ENCODE measurements at places on chromosomes 6 and 20.

GRCh38 chr20:52983726-52984450, 11.7 kb downstream of the TSHZ2 start:
- DNase-seq: no peak

DNA sequence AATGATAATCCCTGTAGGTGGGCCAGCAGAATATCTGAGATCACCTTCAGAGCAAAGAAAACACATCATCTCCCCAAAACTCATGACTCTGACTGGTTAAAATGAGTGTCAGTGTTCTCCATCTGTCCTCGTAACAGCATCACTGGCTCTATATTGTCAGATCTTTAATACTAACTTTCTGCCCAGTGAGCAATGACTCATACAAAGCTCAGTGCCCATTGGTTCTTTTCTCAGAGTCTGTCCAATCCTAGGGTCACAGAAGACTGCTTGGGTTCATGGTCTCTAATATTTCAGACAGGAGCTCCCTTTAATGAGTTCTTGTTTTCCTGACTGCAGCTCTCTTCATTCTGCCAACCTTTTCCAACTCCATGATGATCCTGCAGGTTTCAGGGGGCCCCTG, 36.4 kb downstream of the HLA-DPB1 start:
- peak; percentile 5 for DNase-seq

DNA sequence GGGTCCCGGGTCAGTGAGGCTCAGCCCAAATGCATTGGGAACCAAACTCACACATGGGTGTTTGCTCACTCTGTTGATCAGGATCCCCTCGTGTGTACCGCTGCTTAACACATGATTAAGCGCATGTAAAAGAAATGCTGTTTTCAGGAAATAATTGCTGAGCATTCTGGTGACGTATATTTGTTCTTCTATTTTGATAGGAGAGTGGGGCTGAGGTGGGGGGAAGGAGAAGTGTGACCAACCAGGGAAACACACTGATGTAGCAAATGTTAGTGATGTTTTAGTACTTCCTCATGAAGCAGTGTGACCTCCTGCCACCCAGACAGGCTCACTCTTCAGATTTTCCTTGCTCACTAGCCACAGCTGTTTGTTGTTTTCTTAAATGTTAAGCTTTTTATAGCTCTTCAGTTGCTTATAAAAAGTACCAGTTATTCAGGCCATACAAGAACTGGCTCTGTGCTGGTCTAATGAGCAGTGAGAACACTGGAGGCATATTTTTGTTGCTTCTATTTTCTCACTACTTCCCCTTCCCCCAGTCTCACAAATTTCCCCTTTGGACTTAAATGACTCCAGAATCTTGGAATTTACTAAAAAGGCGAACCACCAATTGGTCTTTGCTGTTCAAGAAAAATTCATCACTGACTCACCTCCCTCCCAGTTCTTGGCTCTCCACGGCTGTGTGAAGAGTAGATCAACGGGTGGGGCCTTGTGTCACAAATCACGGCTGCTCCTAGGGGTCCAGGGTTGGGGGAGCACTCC, 79.2 kb upstream of the BACH2 start:
- DNase-seq: peak; percentile 77

DNA sequence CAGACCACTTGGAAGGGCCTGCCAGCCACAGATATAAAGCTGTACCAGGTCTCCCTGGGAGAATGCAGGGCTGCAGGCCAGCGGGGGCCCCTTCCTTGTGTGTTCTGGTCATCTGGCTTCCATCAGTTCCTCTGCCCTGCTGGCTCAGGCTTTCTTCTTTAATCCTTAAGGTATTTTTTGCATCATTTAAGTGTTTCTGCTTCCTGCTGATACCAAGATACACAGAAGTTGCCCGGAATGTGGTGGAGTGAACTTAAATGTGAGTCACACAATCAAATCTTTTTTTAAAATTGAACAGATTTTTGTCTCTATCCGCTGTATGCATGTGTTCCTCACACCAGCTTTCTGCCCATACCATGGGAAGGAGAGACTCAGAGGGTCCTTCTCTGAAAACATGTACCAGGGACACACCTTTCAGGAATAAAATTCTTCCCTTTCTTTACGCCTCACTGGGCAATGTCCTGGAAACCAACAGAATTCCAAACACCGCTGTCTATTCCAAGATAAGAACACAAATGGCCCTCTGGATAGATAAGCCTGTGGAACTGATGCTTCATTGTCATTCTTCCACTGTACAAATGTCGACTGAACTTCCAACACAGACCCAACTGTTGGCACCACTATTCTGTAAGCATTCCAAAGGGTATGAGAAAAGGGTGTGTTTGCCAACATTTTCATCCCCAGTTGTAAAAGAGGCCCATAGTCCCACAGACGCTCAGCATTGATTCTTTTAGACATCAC, 206.2 kb upstream of the MYLIP start:
- peak; percentile 85 for DNase-seq

DNA sequence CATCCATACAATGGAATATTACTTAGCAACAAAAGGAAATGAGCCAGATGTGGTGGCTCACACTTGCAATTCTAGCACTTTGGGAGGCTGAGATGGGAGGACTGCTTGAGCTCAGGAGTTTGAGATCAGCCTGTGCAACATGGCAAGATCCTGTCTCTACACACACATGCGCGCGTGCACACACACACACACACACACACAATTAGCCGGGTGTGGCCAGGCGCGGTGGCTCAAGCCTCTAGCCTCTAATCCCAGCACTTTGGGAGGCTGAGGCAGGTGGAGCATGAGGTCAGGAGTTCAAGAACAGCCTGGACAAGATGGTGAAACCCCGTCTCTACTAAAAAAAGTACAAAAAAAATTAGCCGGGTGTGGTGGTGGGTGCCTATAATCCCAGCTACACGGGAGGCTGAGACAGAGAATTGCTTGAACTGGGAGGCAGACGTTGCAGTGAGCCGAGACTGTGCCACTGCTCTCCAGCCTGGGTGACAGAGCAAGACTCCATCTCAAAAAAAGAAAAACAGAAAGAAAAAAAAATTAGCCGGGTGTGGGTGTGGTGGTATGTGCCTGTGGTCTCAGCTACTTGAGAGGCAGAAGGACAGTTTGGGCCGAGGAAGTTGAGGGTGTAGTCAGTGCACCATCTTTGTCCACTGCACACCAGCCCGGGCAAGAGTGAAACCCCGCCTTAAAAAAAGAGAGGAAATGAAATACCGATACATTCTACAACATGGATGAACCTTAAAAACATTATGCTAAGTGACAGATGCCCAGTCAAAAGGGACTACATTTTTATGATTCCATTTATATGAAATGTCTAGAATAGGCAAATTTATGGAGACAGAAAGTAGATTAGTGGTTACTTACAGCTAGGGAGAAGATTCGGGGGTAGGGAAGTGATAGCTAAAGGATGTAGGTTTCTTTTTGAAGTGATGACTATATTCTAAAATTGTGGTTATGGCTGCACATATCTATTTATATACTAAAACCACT, 52.5 kb downstream of the RBL1 start:
- no peak for DNase-seq

GRCh38 chr6:18126121-18126520, 3.6 kb upstream of the NHLRC1 start:
- DNase-seq: no peak

DNA sequence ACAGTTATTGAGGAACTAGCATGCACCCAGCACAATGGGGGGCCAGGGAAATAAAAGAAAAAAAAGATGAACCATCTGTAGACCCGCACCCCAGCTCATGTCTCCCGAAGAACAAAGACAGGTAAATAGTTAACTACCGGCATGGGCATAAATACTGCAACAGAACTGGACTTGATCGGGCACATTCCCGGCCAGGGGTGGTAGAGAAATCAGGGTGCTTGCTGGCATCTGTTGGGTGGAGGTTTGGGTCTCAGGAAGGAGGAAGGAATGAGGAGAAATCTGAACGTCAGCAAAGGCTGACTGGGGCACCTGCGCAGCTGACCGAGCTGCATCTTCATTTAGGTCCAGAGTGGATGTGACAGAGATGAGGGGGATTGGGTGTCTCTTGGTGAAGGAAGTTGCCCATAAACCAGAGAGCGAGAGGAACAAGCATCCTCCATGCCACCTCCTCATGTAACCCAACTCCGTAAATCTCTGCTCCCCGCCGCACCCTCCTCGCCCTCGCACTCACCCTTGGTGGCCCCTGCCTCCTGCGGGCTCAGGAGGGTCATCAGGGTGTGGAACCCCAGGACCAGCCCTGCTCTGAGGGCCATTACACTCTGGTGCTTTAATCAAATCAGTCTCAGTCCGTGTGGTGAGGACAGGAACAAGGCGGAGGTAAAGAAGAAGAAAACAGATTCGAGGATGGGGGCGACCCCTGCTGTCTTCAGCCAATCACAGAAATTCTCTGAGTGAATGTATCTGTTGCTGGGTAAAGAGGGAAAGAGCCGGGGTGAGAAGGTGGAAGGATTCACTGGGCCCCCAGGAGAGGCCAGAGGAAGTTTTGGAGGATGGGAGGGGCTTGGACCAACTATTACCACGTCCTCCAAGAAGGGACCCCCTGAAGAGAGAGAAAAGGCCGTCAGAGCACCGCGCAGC, at the start of gene HLA-DOA:
HLA-DOA (minus strand) TSS at position 648 of the 918 bp plus-strand sequence.
- DNase-seq: no peak

- no peak for DNase-seq
These were observed 140.9 kb downstream of the ANKRD60 start for GRCh38 chr20:58087562-58087858.

- no peak for DNase-seq
These were observed 945 bp downstream of the FAXC start for GRCh38 chr6:99348288-99349170.

- no peak for DNase-seq
These were observed 101.2 kb downstream of the MYO6 start for GRCh38 chr6:75850026-75850833.

GRCh38 chr20:13788167-13788834, 3.5 kb downstream of the NDUFAF5 start:
- no peak for DNase-seq

DNA sequence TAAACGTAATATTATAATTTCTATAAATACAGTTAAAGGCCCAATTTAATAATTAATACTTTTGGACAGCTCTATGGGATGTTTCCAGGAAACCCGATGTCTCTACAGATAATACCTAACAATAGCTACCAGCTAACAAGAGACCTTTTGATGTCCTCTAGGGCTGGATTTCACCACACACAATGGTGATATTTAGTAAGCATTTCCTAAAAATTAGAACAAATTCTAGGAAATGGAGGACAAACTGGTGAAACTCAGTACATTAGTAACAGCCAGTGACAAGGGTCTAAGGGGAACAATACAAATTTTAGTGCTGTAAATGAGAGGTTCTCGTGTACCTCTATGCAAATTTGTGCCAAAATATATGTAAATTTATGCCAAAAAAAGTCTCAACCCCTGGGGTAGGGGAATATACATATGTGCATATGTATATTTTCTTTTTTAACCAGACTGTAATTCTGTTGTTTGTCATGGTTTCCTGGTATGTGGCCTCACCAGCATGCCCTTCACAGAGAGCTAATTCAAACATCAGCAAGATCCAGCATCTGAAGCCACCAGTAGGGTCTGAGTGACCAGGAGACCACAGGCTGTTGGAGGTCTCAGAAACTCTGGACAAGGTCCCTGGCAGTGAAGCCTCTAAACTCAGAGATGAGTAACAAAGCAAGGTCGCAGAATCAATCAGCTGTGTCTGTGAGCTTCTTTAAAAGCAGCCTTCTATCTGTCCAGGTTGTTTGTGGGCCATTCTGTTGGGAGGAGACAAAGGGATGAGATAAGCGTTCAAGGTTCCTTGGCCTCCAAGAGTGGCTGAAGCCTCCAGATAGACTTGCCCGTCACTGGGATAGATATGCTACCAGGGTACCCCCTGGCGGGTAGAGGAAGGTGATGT, 235.1 kb upstream of the RREB1 start:
- no peak for DNase-seq

DNA sequence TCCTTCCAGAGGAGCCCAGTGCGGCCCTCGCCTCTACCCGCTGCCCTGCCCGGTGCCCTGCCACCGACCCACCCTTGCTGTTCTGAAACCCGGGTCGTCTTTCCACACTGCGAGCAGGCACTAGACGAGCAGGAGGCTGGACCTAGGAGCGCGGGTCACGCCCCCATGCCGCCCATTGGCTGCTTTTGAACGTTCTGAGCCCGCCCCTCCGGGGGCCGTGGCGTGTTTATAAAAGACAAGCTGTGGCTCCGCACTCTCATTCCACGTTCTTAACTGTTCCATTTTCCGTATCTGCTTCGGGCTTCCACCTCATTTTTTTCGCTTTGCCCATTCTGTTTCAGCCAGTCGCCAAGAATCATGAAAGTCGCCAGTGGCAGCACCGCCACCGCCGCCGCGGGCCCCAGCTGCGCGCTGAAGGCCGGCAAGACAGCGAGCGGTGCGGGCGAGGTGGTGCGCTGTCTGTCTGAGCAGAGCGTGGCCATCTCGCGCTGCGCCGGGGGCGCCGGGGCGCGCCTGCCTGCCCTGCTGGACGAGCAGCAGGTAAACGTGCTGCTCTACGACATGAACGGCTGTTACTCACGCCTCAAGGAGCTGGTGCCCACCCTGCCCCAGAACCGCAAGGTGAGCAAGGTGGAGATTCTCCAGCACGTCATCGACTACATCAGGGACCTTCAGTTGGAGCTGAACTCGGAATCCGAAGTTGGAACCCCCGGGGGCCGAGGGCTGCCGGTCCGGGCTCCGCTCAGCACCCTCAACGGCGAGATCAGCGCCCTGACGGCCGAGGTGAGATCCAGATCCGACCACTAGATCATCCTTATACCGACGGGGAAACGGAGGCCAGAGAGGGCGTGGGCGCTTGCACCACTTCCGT, at the start of gene ID1:
ID1 (plus strand) TSS at position 259 of the 871 bp plus-strand sequence; CDS start at position 358, 99 bp downstream.
- DNase-seq: peak; percentile 80

DNA sequence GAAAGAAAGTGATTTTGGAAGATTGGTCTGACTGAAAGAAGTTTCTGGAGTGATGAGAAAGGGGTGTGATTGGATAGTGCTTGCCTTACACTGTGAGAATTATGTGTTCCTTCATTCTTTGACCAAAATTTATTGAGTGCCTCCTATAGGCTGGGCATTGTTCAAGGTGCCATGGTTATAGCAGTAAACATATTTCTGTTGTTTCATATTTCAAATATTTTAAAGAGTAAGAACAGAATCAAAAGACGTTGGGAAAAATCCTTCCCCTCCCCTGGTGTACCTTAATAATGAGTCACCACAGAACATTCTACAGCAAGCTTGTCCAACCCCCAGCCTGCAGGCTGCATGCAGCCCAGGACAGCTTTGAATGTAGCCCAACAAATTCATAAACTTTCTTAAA, 78.6 kb downstream of the GCLC start:
- no peak for DNase-seq

GRCh38 chr6:144390886-144391285, 105.8 kb downstream of the UTRN start:
- no peak for DNase-seq

GRCh38 chr20:60306551-60306950, 348.3 kb downstream of the CDH26 start:
- DNase-seq: no peak

DNA sequence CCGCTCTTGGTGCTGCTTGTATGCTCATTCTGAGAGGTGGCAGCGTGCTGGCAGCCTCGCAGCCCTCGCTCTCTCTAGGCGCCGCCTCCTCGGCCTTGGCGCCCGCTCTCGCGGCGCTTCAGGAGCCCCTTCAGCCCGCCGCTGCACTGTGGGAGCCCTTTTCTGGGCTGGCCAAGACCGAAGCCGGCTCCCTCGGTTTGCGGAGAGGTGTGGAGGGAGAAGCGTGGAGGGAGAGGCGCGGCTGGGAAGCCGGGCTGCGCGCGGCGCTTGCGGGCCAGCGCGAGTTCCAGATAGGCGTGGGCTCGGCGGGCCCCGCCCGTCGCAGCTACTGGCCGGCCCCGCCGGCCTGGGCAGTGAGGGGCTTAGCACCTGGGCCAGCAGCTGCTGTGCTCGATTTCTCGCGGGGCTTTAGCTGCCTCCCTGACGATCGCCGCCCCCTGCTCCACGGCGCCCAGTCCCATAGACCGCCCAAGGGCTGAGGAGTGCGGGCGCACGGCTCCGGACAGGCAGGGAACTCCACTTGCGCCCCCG, 19.5 kb upstream of the FAM8A1 start:
- no peak for DNase-seq

- DNase-seq: no peak
These were observed 77.2 kb downstream of the CD164 start for GRCh38 chr6:109305028-109305427.

Data from fibroblast of skin of left biceps (primary cell).